ENCODE measurements at places on chromosomes 3 and 15. TPM values are rescaled to one million over a fixed set of nuclear protein-coding genes. Genes with fewer than 3 reads are reported as not detected.

Gene AZI2
- 50.0 TPM for total RNA-seq

Gene MFGE8
- total RNA-seq = 41.0 TPM

Gene ARNT2
- total RNA-seq = 0.15 TPM

Gene SRGAP3
- not detected for total RNA-seq

Gene PPARG
- total RNA-seq = 0.76 TPM

Gene C3orf85
- not detected for total RNA-seq

Gene ARPP19
- total RNA-seq = 226 TPM

Gene ACP3
- total RNA-seq = not detected

Gene CADPS
- under 0.01 TPM for total RNA-seq

Gene IQGAP1
- 108 TPM for total RNA-seq

Gene NIT2
- 11.4 TPM for total RNA-seq

Gene CLDN18
- not detected for total RNA-seq

Gene UBR1
- 24.7 TPM for total RNA-seq
